ENCODE measurements at places on chromosomes 3 and 15.
A peak's percentile ranks its signal among the peaks of the same experiment; 100 is the strongest.

- peak; percentile 88 for DNase-seq
Observed at GRCh38 chr3:49813497-49814174, at the start of gene UBA7. Gene UBA7, minus strand, starts transcription at chr3:49813953. Its CDS starts 166 bp downstream, at chr3:49813787.

GRCh38 chr15:87477737-87478686 lies 778.5 kb downstream of the NTRK3 start:
- peak; percentile 89 for DNase-seq

GRCh38 chr15:40234783-40235182 lies 4.1 kb upstream of the PAK6 start:
- no peak for DNase-seq

GRCh38 chr15:31332020-31332680 lies 5.5 kb downstream of the KLF13 start:
- no peak for DNase-seq

GRCh38 chr15:65833501-65834205 lies 35.6 kb upstream of the RAB11A start:
- DNase-seq: peak; percentile 25

DNA sequence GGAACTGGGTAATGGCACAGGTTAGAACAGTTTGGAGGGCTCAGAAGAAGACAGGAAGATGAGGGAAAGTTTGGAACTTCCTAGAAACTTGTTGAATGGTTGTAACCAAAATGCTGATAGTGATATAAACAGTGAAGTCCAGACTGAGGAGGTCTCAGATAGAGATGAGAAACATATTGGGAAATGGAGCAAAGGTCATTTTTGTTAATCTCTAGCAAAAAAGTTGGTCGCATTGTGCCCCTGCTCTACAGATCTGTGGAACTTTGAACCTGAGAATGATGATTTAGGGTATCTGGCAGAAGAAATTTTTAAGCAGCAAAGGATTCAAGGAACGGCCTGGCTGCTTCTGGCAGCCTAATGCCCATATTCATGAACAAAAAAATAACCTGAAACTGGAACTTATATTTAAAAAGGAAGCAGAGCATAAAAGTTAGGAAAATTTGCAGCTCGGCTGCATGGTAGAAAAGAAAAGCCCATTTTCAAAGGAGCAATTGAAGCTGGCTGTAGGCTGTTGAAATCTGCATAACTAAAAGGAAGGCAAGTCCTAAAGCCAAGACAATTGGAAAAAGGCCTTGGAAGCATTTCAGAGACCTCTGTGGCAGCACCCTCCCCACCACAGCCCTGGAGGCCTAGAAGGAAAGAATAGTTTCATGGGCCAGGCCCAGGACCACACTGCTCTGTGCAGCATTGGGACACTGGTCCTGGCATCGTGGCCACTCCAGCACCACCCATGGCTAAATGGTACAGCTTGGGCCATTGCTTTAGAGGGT lies 182.6 kb upstream of the CD96 start:
- no peak for DNase-seq

- no peak for DNase-seq
Observed at GRCh38 chr15:87573534-87573933, 683.0 kb downstream of the NTRK3 start.

DNA sequence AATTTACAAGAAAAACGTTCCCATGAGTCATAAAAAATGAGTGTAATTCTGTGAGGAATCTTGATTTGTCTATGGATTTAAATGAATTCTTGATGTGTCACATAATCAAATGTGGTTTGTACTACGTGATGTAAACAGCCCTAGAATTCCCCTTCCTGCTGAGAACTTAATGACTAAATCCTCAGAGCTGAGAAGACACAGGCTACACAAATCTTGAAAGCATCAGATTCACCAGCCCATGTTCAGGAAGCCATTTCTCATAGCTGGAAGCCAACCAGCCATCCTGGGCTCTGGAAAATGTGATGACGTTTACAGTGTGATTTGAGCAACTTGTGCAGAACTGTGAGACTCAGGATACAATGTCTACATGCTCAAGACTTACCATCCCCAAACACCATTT lies 193.7 kb upstream of the MME start:
- peak; percentile 95 for DNase-seq

GRCh38 chr15:43879386-43880355 lies 52.9 kb downstream of the WDR76 start:
- DNase-seq: no peak

DNA sequence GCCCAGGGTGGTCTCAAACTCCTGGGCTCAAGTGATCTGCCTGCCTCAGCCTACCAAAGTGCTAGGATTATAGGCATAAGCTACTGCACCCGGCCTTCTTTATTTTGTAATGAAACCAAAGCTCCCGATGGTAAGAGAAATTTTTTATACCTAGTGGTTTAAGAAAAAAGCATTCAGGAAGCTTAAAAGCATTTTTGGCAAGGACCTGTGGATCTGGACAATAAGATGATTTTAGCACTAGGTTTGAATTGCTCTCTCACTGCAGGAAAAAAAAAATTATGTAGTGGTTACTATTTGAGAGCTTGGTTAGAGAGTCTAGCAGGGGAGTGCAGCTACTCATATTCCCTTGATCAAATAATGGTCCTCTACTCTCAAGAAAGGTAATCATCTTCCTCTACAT lies 64.9 kb upstream of the PIK3R4 start:
- no peak for DNase-seq

- DNase-seq: no peak
Observed at GRCh38 chr3:138835397-138835757, 649 bp upstream of the PIK3CB start.

- no peak for DNase-seq
Observed at GRCh38 chr3:54157860-54158259, 35.5 kb downstream of the CACNA2D3 start.

GRCh38 chr3:25542492-25543039 lies 114.5 kb downstream of the RARB start:
- DNase-seq: peak; percentile 82

GRCh38 chr3:196976941-196977340 lies 8.3 kb upstream of the PIGZ start:
- no peak for DNase-seq

GRCh38 chr3:142866841-142867631 lies 21.8 kb downstream of the PCOLCE2 start:
- peak; percentile 16 for DNase-seq

DNA sequence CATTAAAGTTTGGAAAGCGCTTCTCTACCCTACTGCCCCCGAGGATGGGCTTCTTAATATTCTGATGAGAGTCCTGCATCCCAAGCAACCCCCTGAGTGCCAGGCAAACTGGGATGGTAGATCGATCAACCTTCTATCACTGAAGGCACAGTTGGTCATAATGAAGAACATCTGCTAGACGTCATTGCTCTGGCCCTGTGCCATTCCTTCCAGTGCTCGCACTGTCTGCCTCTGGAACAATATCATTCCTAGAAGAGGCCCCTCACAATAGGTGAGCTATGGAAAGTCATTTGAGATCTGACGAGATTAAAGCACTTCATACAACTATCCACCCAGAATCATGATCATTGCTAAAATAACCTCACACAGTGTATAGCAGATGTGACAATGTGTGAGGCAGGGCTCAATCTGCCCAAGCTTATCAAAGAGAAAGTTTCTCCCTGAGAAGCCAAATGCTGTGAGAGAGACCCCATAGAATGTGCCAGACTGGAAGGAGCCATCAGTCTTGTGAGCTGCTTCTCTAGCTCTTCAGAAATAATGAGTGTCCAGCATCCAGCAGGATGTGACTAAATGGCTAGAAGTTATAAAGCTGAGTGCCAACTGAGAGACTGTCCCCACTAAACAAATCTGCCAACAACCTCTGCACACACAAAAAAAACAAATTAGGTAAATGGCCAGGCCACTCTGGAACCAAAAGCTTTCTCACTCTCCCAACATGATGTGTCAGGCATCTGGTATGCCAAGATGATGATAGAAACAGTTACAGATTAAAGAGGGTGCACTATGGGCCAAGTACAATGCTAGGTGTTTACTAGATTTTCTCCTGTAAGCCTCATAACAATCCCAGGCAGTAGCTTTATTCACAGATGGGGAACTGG lies 165.5 kb downstream of the NECTIN3 start:
- DNase-seq: peak; percentile 24

DNA sequence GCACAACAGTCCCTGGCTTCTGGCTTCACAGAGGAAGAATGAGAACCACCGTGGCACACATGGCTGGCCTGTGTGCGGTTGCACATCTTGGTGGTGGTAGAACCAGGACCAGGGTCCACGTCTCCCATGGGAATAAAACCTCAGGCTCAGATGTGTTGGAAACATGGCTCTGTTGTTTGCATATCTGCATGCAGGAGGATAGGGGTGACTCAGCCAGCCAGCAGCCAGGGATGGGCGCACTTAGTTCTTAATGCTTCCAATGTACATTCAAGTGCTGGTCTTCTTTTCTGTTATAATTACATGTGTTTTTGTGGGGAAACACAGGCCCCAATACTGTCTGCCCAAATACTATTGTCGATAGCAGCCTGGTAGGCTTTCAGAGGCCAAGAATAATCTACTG lies 35.8 kb upstream of the BCL2L10 start:
- DNase-seq: no peak

GRCh38 chr3:134353831-134354611 lies 20.2 kb downstream of the AMOTL2 start:
- no peak for DNase-seq

DNA sequence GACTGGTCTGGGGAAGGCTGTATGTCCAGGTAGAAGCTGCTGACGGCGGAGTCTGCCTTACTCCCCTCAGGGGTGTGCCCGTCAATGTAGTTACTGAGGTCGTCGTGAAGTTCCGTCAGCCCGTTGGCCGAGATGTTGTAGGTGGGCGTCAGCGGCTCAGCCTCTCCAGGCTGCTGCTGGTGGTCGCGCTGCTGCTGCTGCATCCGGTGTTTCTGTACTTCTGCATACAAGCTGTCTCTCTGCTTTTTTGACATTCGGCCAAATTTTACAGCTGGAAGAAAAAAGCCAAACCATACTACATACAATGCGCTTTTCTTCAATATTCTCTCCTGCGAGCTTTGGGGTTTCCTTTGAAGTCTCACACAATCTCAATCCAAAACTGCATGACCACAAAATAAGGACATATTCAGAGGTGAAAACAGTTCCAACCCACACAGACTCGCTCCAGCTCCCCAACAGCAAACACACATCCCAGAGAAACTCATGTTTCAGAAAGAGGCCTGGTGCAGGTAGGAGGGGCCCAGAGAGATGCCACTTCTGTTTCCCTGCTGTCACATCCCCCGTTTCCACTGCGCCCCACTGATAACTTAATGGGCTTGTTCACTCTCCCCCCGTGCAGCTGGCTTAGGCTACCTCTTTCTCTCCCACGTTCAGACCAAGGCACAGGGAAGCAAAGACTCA lies 32.5 kb upstream of the ICE2 start:
- peak; percentile 44 for DNase-seq

GRCh38 chr15:99762288-99762687 lies 29.1 kb upstream of the LYSMD4 start:
- DNase-seq: no peak

DNA sequence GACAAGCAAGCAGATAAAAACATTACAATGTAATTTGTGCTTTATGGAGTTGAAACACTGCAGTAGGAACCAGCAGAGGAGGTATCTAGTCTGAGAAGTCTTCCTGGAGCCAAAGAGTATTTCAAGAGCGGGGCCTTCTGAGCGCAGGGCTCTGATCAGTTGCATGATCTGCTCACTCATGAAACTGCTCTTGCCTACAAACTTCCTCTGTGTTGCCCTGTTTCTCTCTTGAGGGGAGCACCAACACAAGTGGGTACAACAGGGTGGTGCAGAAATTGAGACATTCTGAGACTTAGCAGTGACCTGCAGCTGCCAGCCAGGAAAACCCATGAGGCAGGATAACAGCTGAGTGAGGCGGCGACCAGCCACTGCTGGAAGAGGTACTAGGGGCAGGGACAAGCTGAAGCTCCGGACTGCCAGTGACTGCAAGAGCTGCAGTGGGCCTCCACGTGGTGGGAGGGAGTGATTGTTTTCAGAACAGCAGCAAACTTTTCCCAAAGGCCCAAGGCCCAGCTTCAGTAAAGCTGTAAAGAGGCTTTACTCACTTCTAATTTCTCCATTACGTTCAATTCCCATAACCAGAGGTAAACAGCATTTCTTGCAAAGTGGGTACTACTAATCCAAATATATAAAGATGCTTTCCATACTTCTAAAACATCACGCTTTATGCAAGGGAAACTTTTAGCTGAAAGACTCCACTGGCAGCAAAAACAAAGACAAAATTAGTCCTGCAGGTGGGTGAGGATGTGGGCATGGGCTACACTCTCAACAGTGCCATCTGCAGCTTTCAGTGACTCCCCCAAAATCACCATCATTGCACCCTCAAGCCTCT lies 69.0 kb upstream of the LPP start:
- DNase-seq: no peak

DNA sequence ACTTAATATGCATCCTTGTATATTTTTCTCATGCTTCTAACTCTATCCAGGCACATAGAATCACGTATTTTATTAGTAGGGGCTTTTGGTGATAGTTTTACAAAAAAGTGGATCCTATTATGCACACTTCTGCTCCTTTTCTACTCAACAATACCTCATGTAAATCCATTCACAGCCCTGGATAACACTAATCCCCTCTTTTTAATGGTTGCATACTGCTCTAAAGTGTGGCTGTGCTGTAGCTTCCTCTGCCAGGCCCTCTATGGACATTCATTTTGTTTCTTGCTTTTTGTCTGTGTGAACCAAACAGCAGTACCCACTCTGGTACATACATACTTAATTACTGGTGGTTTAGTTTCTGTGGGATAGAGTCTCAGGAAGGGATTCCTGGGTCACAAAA lies 51.3 kb upstream of the SCAANT1 start:
- DNase-seq: no peak

GRCh38 chr3:43608751-43609150 lies 13.1 kb downstream of the ANO10 start:
- DNase-seq: no peak

DNA sequence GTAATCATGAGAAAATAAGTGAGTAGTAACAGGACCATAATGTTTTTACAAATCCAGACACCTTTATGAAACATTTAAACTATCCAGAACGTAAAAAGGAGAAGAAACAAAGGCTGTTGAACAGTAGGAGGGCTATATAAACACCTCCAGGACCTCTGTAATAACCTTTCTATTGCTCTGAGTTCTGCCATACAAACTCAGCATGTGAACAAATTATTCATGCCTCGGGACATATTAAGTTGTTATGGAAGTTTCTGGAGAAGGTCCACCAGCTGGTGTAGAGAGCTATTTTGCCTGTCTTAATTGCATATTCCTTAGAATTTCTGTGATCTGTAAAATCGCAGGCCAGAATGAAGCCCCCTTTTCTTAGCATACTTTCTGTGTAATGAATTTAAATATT lies 256.3 kb downstream of the UBE2E2 start:
- peak; percentile 22 for DNase-seq

GRCh38 chr15:43441316-43441715 lies 51.6 kb downstream of the TP53BP1 start:
- DNase-seq: peak; percentile 49

DNA sequence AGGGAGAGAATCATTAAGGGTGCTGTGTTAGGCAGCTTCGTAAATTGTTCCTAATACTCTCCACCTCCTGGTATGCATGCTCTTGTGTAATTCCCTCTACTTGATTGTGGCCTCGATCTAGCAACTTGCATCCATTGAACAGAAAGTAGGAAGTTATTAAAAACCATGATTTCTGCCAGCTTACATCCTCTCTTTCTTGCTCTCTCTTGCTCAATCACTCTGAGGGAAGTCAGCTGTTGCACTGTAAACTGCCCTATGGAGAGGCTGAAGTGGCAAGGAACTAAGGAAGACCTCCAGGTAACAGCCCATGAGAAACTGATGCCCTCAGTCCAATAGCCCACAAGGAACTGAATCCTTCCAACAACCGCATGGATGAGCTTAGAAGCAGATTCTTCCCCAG lies 92.6 kb downstream of the ERC2 start:
- DNase-seq: no peak

Data from choroid plexus epithelial cell (primary cell).